ENCODE measurements at places on chromosomes 12 and 14.

GRCh38 chr14:30754778-30755177 is 119.6 kb upstream of the COCH start:
- no peak for DNase-seq

- no peak for DNase-seq
These were observed 187.9 kb upstream of the GRIN2B start for GRCh38 chr12:14169281-14169680.

GRCh38 chr12:21509768-21510167 is 8.2 kb downstream of the GOLT1B start:
- no peak for DNase-seq

DNA sequence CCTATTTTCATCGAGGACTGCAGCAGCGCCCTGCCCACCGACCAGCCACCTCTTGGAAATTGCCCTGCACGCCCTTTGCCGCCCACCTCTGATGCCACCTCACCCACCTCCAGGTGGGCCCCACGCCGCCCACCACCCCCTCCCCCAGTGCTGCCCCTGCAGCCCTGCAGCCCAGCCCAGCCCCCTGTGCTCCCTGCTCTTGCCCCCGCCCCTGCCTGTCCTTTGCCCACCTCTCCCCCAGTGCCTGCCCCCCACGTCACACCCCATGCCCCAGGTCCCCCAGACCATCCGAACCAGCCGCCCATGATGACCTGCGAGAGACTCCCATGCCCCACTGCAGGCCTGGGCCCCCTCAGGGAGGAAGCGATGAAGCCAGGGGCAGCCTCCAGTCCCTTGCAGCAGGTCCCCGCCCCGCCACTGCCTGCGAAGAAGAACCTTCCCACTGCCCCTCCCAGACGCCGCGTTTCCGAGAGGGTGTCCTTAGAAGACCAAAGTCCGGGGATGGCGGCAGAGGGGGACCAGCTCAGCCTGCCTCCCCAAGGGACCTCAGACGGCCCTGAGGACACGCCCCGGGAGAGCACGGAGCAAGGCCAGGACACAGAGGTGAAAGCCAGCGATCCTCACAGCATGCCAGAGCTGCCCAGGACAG is 96.5 kb downstream of the LGMN start:
- no peak for DNase-seq

- no peak for DNase-seq
These were observed 307.1 kb upstream of the RGS6 start for GRCh38 chr14:71625175-71625574.

DNA sequence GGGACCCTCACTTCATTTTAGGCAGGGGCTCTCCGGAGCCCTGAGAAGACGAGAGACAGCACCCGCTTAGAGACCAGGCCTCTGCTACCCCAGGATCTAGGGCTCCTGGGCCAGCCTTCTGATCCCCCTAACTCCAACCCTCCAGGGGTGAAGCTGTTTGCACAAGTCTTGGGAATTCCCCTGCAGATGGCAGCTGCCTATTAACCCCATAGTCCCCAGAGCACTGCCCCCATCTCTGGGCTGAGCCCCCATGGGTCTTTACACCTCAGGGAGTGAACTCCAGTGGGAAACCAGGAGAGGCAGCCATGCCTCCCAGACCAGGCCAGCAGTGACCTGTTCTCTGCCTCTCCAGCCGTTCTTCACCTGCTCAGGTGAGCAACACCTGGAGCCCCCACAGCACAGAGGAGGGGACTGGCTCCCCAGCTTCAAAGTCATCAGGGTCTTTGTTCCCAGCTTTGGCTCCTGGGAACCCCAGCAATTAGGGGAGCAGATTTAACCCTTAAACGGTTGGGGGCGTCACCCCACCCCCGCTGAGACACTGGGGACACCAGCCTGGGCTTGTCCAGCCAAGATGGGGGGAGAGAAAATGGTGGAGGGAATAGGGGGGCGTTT is 2.3 kb downstream of the WNT10B start:
- DNase-seq: no peak

- DNase-seq: no peak
These were observed 355.3 kb upstream of the SFSWAP start for GRCh38 chr12:131355361-131356245.
